Smooth muscle cell of the coronary artery (primary cell): ENCODE measurements at places on chromosomes 7 and 10. TPM values are rescaled to one million over a fixed set of nuclear protein-coding genes. Genes with fewer than 3 reads are reported as not detected.

The PNLIPRP3 gene
- not detected in 2 replicates for total RNA-seq

The MUC12 gene
- total RNA-seq: not detected in 2 replicates

The IDI2 gene
- total RNA-seq: not detected in 2 replicates

The FAM237B gene
- total RNA-seq: not detected in 2 replicates

The COL17A1 gene
- total RNA-seq: 0.23 and 0.45 TPM in 2 replicates

The STAG3 gene
- total RNA-seq: 0.30 and 1.4 TPM in 2 replicates
